ENCODE measurements at places on chromosomes 5 and 9. TPM values are rescaled to one million over a fixed set of nuclear protein-coding genes. Genes with fewer than 3 reads are reported as not detected.

The RFESD gene
- total RNA-seq = 4.4 TPM

The PJA2 gene
- total RNA-seq = 16.3 TPM

The SPATA31E1 gene
- not detected for total RNA-seq

The TMEM174 gene
- total RNA-seq = not detected

The CYLC2 gene
- total RNA-seq = not detected

The RGS7BP gene
- not detected for total RNA-seq

The GDNF gene
- total RNA-seq = not detected

The IFNA13 gene
- total RNA-seq = not detected

The PCDHA12 gene
- 3.4 TPM for total RNA-seq

The EQTN gene
- total RNA-seq = not detected

The RLN2 gene
- not detected for total RNA-seq

The HCN1 gene
- not detected for total RNA-seq
